NCI-H226 (cell line): ENCODE measurements at places on chromosomes 3 and 15.

GRCh38 chr15:95449230-95449628 is 881.3 kb upstream of the NR2F2 start:
- DNase-seq, result no peak

- DNase-seq, result no peak
Measured at GRCh38 chr3:72297481-72297880, 512.5 kb upstream of the PROK2 start.

- no peak for DNase-seq
Measured at GRCh38 chr3:115512565-115513415, 110.5 kb upstream of the GAP43 start.

DNA sequence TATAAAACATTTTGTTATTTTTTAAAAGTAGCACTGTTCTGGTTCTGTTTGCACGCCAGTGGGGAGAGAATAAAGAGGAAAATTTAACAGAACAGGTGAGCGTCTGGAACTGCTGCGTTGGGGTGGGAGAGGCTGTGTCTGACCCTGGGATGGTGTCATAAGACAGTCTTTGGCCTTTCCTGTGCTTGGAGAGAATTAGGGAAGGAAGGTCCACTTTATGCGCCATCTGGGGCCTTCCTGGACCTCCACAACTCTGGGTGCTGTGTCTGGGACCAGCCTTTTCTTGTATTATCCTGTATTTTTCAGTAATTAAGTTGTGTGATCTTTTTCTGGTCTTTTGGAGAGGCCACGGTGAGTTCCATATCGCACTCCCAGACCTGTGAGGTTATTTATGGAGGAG is 3.3 kb downstream of the FAM43A start:
- no peak for DNase-seq

DNA sequence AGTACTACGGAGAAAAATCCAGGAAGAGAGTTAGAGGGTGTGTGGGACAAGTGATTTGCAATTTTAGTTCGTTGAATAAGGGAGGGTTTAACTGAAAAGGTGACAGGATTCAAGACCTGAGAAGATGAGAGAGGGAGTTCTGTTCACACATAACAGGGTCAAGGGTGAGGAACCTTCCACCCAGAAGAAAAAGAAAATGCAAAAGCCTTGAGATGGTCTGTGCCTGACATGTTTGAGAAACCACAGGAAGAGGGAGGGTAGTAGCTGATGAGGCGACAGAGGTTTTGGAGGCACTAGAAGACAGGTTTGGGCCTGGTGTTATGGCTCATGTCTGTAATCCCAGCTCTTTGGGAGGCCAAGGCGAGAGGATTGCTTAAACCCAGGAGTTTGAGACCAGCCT is 591 bp upstream of the SLC25A20 start:
- DNase-seq, result no peak

GRCh38 chr3:159114582-159114981 is 312.7 kb downstream of the MFSD1 start:
- DNase-seq, result no peak

DNA sequence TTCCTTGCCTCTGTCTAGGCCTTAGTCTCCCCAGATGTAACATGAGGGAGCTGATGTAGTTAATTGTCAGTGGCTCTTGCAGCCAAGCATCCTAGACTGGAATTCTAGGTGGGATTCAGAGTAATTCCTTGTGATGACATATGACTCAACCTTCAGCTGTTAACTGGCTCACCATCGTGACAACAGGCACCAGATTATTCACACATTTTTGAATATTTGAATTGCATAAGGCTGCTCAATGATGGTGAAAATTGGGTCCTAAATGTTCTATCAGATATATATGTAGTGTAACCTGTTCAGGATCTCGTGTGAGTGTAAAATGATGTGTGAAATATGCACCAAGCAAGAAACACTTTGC is 405.1 kb downstream of the LPP start:
- no peak for DNase-seq

DNA sequence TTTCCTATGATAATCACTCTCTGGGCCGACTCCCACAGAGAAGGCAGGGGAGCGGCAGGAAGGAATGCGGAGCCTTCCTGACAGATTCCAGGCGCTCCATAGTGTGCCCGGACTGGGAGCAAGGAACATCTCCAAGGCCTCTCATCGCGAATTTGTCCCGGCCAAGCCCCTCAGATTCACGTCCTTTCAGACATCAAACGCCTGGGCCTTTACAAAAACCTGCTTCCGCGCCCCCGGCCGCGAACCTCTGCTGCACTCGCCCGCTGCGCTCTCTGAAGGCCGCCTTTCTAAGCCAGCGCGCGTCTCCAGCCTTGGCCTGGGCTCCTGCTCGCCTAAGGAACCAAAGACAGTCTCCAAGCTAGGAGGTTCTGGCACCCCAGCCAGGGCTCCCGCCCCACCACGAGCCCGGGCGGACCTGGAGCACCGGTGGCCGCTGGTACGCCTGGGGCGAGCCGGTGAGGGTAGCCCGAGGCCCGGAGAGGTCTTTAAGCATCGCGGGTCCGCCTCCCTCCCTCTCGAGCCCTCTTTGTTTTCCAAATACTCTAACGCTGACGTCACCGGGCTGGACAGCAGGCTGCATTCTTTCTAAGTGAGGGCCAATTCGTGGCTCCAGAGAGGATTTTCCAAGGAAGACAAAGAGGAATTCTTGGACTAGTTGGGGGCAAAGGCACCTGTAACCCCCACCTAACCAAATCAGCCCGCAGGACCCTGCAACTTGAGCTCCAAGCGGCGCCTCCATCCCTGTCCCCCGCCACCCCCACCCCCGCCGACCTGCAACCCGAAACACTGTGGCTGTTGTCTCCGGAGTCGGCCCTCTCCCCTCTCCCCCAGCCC is 759 bp downstream of the AMOTL2 start:
- DNase-seq, result peak; percentile 67

DNA sequence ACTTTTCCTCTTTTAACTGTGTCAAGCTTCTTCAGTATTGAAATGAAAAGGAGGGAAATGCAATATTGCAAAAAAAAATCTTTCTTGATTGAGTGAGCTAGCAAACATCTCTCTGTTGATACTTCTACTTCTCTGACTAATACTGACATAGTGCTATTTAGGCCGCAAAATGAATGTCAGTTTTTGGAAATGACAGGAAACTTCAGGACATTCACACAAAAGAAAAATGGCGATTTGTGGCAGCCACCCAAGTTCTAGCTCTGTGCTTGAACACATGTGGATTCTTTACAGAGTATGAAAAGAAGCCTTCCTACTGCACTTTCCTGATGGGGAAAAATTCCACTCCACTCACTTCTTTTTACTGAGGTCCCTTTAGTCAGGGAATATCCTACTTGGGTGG is 486.8 kb upstream of the ALCAM start:
- peak; percentile 10 for DNase-seq

- no peak for DNase-seq
Measured at GRCh38 chr15:90610190-90610589, 80.5 kb downstream of the CRTC3 start.

DNA sequence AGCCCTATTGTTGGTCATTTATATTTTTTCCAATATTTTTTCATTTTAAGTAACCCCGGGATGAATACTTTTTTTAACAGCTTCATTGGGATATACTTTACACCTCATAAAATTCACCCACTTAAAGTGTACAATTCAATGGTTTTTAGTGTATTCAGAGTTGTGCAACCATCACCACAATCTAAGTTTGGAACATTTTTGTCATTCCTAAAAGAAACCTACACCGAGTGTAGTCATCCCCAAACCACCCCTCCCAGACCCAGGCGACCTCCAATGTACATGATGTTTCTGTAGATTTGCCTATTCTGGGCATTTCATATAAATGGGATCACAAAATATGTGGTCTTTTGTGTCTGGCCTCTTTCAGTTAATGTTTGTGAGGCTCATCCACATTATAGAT is 118.3 kb upstream of the FRMD4B start:
- no peak for DNase-seq
